ENCODE measurements at places on chromosomes 13 and 19.

DNA sequence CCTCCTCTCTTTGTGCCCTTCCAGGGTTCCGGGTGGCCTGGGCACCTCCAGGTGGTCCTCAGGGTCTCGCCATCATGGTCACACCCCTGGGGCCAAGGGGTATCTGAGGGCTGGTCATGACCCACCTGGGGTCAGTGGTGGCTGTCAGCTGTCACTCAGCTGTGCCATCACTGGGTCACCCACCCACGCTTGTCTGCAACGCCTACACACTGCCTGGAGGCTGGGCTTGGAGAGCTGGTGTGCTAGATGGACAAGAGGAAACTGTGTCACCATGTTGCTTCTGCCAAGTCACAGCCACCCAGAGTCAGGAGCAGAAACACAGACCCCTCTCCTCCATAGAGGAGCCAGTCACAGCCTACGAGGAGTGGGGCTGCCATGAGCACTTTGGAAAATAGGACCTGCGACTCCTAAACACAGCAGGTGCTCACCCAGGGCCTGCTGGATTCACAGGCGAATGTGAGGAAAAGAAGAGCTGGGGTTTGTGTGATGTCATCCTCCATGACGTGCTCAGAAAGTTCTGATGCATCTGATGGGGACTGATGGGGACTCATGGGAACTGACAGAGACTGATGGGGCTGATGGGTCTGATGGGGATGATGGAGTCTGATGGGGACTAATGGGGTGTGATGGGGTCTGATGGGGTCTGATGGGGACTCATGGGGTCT lies 10.7 kb upstream of the GRTP1 start:
- DNase-seq, result no peak

- no peak for DNase-seq
These were observed 354.9 kb downstream of the KLF5 start for GRCh38 chr13:73413656-73414055.

DNA sequence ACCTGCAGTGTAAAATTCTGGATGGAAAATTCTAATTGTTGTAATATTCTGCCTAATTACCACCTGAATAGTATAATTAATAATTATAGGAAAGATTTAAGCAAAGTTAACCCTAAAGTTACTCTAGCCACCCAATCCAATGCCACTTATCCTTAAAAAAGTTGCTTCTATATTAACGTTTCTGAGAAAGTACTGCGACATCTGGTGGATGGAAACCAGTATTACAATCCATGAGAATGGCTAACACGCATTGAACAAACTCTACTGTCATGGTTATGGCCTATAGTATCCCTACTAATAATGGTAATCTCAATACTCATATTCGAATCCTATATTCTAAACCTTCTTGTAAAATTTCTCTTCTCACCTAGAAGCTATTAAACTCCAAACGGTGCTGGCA lies 1551.8 kb downstream of the SLITRK1 start:
- no peak for DNase-seq

DNA sequence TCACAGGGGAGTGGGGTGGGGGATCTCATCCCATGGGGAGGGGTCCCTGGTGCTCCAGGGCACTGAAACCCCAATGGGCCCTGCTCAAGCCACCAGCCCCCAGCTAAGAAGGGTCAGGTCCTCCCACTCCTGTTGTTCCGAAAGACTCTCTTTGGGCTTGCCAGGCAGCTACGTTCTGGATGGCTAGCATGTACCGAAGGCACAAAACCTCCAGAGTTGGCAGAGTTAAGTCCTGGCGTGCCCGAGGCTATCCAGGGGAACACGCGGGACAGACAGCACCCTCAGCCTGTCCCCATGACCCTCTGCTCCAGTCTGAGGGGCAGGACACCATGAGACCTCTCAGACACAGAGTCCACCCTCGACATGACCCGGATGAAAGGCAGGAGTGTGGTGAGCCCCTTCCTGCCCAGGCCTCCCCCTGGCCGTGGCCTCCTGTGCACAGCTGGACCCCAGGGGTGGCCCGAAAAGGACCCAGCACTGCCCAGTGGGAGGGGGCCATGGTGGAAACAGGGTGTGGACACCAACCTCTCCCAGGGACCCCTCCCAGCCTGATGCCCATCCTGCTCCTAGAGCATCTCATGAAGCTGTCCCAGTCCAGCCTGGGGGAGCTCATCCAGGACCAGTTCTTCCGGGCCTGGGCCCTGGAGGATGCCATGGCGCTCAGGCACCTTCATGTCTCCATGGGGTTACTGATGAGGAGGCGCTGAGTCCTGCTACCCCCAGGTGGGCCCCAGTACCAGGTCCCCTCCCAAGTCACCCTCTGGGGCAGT lies 53.0 kb upstream of the TPM4 start:
- no peak for DNase-seq

GRCh38 chr13:66138172-66138811 lies 1091.8 kb downstream of the PCDH9 start:
- no peak for DNase-seq

DNA sequence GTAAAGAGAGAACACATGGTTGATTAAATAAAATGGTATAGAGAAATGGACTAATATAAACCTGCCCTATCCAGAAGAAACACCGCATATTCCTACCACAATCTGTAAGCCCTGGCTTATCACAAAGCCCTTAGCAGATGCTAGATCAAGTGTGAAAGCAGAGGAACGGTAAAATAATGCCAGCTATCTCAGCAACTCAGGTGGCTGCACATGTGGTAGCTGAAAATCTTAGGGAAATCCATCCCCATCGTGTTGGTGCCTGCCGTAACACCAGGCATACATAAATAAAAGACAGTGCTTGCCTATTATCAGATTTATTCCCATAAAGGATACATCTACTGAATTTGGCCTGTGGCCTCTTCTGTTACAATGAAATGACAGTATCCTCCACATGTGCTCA lies 304.1 kb upstream of the MAB21L1 start:
- no peak for DNase-seq

Measured in GDM1 (cell line).